ENCODE measurements at places on chromosomes 3 and 15.

DNA sequence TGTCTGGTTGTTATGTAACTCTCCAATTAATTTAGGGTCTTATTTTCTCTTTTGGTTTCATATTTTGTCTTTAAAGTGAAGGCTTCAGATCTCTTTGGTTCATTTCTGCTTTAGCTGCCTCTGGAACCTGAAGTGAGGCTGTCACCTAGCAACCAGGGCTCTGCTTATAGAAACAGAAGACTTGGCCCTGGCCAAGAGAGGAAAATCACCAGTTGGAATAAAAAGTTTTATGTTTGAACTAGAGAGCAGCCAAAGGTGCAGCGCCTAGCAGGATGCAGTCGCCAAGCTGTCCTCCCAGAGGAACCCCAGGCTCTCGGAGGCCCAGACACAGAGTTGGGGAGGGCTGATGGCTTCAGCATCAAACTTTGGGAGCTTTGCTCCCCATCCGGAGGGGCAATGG is 41.1 kb downstream of the LYZL4 start:
- no peak for DNase-seq

DNA sequence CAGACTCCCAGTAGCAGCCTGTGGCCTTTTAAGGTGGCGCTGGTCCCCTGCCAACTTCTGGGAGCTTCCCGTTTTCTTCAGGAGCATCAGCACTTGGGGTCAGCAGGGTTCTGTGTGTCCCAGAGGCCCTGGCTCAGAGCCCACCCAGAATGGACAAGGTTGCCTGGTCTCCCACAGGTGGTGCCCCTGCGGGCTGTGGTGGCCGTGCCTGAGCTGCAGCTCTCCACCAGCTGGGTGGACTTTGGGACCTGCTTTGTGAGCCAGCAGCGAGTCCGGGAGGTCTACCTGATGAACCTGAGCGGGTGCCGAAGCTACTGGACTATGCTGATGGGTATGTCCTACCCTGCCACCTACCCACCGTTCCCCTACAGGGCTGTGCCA is 15.5 kb downstream of the ACAA1 start:
- no peak for DNase-seq

- no peak for DNase-seq
Observed at GRCh38 chr3:143307613-143308183, 188.1 kb downstream of the CHST2 start.

DNA sequence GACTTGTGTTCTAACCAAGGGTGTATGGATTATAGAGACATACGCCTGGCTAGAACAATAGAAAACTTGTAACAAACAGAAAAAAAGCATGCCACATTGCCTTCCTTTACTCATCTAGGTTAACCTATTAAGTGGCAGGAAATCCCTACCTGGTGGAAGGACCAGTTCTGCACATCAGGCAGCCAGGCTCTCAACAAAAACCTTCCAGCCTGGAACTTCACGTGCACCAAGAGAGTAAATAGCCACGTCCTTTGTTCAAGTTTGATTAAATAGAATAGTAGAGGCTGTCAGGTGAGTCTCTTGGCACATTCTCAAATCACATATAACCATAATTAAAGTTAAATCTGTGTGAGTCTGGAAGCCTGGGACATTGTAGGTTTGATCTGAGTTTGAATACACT is 85.0 kb upstream of the DPH6 start:
- DNase-seq = no peak

GRCh38 chr3:124372775-124373174 is 357.5 kb upstream of the UMPS start:
- no peak for DNase-seq

DNA sequence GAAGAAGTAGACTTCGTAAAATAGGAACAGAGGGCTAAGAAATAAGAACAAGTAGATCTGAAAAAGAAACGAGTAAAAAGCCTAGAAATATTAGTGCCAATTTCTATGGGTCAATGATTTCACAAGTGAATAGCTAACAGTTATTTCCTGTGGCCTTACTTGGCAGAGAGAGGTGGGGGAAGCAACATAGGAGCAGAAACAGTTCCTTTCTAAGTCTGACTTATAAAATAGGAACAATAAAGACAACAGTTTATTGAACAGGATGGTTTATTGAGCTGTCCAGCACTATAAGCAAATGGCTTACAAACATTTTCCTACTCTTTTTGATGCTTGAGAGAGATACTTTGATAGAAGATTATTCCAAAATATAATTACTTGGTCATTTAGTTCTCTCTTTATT is 37.9 kb downstream of the AGTR1 start:
- DNase-seq = no peak

DNA sequence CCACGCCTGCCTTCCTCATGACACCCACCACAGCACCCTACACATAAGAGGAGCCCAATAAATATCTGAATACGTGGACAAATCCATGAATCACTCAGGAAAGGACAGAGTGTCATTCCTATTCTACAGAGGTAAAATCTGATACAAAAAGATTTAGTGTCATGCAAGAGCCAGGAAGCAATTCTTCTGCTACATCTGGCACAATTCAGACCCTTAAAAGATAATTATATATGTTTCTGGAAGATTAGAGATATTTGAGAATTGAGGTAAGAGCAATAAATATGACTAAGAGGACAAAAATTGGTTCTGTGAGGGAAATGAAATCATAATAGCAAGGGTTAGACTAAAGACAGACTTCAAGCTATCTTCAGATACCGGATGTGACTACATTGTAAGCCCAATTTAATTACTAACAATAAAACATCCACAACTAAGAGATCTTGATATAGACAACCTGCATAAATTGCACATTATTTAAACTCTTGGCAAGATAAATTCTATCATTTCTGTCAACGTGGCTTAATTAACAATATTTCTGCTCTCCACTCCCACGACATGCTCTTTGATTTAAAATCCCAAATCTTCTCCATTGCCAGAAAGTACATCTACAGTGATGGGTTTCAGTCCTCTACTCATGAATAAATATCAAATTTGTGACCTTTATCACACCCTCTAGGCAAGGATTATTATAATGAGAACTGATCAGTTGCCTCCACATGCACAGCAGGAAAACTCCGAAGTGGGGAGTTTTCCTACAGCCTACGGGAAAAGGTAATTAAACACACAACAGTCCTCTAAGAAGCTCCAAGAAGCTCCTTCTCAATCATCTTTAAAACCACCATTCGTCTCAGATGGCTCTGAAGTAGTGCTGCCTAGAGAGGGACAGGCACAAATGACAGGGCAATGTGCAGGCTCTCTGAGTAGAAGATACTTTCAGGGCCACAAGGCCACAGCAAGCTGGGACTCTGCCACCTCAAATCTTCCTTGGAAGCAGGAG is 32.6 kb downstream of the MB21D2 start:
- DNase-seq = no peak

DNA sequence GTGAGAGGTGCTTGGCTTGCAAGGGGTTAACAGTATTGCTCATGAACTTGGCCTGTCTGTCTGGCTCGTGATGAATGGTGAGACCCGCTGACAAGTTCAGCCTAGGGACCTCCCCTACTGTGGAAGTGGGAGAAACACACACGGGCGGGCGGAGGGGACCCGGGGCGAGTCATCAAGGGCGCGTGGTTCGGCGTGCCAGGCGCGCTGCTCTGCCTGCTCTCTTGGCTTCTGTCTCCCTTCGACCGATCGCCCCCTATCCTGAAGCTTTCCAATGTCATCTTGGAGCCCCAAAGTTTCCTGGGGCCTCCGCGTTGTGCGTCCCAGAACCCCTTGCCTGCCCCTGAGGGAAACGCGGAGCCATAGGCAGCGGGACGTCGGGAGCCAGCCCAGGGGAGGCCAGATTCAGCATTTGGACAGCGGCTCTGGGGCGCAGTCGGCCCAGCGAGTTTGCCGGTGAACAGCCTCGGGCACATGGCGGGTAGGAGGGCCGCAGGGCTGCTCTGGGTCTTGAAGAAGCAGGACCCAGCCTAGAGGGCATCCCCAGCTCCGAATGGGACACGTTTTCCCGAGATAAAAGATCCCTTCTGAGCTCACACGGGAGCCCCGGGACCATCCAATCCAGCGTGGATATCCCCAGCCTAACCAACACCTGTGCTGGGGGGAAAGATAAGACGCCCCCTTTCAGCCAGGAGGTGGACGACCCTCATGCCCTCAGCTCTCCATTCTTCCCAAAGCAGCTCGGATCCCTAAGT is 27.0 kb upstream of the POLG start:
- DNase-seq = peak; percentile 62
